CD4-positive, alpha-beta T cell treated with Interleukin-4 for 4 hours (primary cell): ENCODE measurements at places on chromosomes 1 and 21.
A peak's percentile ranks its signal among the peaks of the same experiment; 100 is the strongest.

- DNase-seq: no peak
Observed at GRCh38 chr1:233518344-233518743, 95.6 kb upstream of the KCNK1 start.

- no peak for DNase-seq
Observed at GRCh38 chr1:174689524-174689923, 241.8 kb downstream of the GPR52 start.

DNA sequence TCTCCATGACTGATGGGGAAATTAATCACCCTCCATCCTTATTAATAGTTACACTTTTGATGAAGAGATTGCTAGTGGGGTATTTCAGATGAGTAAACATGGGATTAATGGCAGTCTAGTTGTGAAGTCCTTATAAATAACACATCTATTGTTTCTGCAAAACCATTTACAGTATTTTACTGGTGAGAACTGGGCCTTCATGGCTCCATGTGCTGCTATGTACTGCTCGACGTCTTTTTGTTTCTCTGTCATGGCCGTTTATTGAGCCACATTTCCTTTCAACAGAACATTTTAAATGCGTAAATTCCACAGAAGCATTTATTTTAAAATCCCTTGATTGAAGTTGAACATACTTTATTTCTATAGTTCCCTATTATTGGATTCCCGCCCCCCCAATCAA is 34.5 kb downstream of the SPEN start:
- DNase-seq: no peak

GRCh38 chr1:209249785-209250440 is 333.6 kb upstream of the CAMK1G start:
- DNase-seq: no peak

DNA sequence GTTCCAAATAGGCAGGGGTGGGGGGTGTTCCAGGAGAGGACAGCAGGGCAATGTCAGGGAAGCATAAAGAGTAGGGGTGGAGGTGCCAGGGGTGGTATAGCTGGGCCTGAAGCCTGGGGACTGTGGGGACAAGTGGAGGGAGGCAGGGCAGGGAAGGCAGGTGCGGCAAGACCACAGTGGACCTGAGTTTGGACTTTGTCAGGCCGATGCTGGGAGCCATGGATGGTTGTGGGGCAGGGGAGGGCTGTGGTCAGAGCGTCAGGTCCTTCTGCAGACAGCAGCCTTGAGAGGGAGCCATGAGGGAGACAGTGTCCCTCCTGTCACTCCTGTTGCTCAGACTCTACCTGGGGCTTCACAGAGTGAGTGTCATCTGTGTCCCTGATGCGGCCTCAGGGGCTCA is 320.3 kb downstream of the PTPRU start:
- DNase-seq: no peak

- DNase-seq: no peak
Observed at GRCh38 chr21:44846485-44847260, 26.8 kb downstream of the PTTG1IP start.

DNA sequence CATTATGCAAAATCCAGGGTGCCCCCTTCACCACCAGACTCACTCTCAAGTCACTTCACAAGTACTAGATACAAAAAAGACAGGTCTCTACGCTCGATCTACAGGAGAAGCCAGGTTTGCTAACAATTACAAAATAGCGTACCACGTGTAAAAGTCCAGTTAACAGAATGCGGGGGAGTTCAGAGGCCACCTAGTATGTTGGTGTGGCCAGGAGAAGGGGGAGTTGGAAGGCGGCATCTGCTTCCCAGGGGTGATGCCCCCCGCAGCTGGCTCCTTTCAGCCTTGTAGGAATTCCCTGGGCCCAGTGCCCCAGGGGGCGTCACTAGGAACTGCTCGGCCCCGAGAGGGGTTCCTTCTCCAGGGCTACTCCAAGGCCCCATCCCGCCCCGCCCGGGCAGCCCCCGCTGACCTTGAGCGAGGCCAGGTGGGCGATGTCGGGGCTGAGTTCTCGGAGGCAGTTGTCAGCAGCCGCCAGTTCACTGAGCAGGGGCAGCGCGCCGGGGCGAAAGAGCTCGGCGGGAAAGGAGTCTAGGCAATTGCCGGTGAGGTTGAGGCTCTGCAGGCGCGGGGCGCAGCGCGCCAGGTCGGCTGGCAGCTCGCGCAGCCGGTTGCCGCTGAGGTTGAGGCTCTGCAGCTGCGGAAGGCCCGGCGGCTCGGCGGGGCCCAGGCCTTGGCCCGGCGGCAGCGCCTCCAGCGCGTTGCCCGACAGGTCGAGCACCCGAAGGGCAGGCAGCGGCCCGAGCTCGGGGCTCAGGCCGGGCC is 664 bp downstream of the LRRC47 start:
- DNase-seq: no peak

- DNase-seq: no peak
Observed at GRCh38 chr1:22101199-22101598, 41.7 kb downstream of the WNT4 start.

- no peak for DNase-seq
Observed at GRCh38 chr1:173570370-173571007, 32.4 kb downstream of the SLC9C2 start.

GRCh38 chr1:174049514-174049913 is 27.4 kb upstream of the RC3H1 start:
- no peak for DNase-seq

GRCh38 chr1:41281334-41281733 is 39.2 kb upstream of the SCMH1 start:
- DNase-seq: no peak

GRCh38 chr1:208179263-208179816 is 64.8 kb downstream of the PLXNA2 start:
- no peak for DNase-seq

DNA sequence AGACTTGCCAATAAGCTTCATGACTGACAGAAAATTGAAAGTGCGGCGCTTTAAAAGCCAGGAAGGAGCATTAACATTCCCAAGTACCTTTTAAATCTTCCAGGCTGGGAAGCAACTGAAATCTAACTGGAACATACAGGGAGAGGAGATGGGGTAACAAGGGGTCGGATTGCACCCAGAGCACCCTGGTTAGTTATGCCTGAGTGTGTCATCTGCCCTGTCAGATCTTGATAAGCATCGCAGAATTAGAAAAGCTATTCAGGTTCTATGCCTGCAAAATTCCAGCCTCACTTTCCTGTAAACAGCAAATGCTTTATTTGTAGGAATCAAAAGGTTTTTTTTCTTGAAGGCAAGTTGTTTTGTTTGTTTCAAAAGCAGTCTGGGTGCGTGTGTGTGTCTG is 58.5 kb downstream of the SERBP1 start:
- DNase-seq: no peak

DNA sequence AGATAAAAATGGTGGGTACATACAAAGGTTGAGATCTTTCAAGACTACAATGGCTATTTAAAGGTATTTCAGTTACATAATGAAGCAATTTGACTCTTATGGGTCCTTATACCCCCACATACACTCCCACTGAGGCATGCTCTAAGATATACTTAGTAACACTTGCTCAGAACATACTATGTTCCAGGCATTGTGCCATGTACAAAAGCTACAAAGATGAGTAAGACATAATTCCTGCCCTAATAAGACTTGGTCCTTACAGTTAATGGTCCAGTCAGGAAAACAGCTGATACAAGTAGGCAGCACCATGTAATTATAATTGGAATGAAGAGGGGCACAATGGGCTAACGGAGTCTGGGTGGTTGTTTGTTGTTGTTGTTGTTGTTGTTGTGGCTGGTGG is 166.7 kb upstream of the BEND5 start:
- no peak for DNase-seq

- DNase-seq: no peak
Observed at GRCh38 chr1:6443339-6444115, 19.0 kb downstream of the ESPN start.

GRCh38 chr1:45979778-45980176 is 152.7 kb downstream of the PIK3R3 start:
- DNase-seq: no peak

DNA sequence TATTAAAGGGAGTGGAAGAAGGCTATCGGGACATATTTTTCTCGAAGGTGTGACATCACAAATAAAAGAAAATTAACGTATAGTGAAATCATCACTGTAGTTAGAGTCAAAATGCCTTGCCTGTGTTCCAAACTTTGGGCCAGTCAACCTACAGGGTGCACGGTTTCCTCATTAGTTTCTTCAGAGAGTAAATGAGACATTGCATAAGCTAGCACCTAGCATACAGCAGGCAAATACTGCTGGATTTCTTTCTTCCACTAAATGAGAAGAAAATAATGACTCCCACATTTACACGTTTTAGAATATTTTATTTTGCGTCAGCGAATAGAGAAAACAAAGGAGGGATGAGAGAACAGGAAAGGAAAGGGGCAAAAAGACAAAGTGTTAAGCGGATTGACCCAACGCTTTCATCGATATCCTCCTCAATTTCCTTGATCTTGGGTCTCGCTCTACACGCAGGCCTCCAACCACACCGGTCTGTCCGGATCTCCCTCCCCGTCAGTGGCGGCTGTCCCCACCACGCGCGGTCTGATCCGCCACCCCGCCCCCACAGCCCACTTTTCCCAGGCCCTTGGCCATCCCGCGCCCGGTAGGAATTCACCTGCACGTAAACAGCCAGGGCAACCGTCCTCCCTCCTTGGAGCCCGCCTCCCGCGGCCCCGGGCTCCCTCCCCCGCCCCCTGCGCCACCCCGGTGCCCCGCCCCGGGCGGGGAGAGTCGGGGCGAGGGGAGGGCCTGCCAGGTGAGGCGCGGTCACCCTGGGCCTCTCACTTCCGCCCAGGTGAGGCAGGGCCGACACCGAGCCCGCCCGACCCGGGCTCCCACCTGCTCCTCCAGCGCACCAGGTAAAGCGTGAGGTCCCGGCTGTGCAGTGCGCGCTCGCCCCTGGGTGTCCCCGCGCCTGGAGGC is at the start of gene PATJ:
TSS of gene PATJ (plus strand) at position 770 of the 909 bp plus-strand sequence. CDS start 20,413 bp downstream, outside the sequence.
- peak; percentile 62 for DNase-seq

DNA sequence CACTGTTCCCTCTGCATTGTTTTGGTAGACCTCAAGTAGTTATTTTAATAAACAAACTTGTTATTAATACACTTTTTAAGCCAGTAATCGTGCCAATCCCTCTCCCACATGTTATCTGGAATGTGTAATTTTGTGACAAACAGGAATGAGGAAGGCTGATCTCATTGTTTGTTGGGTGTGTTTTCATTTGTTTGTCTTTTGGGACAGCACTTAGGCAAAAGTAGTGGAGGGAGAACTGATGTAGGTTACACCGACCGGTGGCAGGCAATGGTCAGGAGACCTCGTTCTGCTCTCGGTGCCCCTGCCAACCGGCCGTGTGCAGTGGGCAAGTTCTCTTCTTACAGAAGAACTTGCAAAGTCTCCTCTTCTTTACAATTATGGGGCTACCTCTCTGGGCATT is 99.8 kb downstream of the HUNK start:
- no peak for DNase-seq

- DNase-seq: no peak
Observed at GRCh38 chr1:106748606-106749005, 307.9 kb upstream of the PRMT6 start.

DNA sequence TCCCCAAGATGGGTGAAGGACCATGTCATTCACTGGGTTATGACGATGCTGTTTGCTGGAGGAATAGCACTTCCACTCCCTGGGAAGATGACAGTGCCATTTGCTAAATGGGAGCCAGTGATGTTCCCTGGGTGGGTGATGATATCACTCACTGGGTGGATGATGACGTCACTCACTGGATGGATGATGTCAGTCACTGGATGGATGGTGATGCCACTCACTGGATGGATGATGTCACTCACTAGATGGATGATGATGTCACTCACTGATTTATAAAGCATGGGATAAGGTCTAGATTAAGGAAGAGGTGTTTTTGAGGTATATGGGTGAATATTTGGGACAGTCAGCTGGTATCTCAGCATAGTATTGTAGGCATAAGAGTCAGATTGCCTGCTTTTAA is 457.2 kb downstream of the AJAP1 start:
- no peak for DNase-seq

DNA sequence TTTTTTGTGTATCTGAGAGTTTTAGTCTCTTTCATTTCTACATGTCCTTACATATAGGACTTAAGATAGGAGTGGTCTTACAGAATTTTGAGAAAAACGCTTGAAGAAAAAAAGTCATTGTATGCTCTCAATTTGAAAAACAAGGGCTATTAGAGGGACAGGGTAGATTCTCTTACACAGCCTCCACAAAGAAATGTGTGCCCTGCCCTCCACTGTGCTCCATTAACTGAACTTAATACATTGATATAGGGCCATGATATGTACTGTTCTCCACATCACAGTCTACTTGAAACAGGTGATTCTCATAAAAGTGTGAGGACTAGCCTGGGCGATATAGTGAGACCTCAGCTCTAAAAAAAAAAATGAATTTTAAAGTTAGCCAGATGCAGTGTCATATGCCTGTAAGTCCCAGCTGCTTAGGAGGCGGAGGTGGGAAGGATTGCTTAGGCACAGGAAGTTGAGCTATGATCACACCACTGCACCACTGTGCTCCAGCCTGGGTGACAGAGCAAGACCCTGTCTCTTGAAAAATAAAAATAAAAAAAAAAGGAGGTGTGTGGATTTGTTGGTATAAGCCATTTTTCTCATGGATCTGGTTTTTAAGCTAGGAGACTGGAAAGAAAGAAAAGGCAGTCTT is 77.0 kb downstream of the HMCN1 start:
- DNase-seq: no peak

GRCh38 chr1:234841710-234842231 is 231.8 kb upstream of the IRF2BP2 start:
- DNase-seq: peak; percentile 20

DNA sequence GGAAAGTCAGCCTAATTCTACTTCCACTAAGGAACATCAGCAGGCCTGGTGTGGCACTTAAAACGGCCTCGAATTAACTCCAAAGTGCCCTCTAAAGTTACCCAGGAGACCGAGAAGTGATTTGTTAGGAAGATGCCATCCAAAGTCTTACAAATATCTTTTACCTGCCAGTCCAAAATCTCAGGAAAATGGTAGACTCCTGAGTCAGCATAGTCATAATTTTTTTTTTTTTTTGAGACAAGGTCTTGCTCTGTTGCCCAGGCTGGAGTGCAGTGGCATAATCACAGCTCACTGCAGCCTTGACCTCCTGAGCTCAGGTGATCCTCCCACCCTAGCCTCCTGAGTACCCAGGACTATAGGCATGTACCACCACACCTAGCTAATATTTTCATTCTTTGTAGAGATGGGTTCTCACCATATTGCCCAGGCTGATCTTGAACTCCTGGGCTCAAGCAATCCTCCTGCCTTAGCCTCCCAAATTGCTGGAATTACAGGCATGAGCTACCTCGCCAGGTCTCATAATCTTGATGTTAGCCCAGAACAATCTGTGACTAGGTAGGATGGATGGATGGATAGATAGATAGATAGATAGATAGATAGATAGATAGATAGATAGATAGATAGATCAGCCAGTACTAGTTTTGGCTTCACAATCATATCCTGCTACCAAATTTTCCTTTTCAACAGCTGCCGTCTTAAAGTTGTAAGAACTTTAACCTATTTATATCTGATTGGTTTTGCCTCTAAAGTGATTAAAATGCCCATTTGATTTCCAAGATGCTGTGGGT is 25.3 kb upstream of the PPP2R5A start:
- DNase-seq: no peak
